CD4-positive, alpha-beta T cell (primary cell): ENCODE measurements at places on chromosomes 13 and 19.

GRCh38 chr19:1189419-1189818 lies 15.4 kb upstream of the SBNO2 start:
- DNase-seq, result no peak

DNA sequence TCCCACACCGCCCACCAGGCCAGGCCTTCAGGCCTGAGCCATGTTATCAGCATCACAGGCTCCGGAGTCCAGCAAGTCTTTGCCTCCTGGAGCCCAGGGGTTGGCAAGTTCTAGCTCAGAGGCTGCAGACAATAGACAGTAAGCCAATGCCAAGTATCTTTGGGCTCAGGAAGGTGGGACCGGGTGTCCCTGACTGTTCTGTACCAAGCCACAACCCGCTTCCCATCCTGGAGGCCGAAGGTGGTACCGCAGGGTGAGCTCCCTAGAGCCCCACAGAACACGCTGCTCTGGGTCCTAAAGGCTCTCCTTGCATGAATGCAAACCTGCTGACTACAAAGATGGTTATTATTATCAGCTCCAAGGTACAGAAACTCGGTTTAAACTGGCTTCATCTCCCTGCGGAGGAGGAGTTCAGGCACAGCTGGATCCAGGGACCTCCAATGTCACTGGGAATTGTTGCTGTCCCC lies 5.5 kb upstream of the FSTL3 start:
- DNase-seq, result no peak

GRCh38 chr13:29845440-29846056 lies 4.9 kb downstream of the UBL3 start:
- no peak for DNase-seq

- DNase-seq, result no peak
Measured at GRCh38 chr19:40692212-40692551, 1.7 kb upstream of the NUMBL start.

- no peak for DNase-seq
Measured at GRCh38 chr19:5439452-5439851, 15.8 kb upstream of the ZNRF4 start.

GRCh38 chr13:100211016-100211710 lies 122.3 kb downstream of the PCCA start:
- no peak for DNase-seq

DNA sequence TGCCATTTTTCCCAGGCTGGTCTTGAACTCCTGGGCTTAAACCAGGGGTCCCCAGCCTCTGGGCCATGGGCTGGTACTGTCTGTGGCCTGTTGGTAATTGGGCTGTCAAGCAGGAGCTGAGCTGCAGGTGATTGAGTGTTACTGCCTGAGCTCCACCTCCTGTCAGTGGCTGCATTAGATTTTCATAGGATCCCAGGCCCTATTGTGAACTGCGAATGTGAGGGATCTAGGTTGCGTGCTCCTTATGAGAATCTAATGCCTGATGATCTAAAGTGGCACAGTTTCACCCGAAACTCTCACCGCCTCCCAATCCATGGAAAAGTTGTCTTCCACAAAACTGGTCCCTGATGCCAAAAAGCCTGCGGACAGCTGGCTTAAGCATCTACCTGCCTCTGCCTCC lies 16.6 kb upstream of the ZNF536 start:
- DNase-seq, result no peak

DNA sequence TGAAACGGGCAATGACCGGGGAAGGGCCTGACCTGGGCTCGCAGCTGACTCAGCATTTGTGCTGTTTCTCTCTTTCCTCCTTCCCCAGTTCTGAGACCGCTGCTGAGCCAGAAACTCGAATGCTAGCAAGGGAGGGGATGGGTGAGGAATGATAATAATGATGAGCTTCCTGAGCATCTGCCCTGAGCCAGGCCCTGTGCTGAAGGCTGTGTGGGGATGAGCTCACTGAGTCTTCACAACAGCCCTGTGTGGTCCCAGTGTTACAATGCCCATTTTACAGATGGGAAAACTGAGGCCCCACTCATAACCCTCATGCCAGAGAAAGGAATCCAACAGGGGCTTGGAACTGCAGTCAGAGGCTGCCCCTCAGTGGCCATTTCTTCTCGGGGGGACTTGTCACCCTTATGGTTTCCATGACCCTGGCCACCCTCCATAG lies 8.1 kb downstream of the SULT2B1 start:
- DNase-seq, result peak; percentile 18

- DNase-seq, result no peak
Measured at GRCh38 chr19:55526216-55527196, 10.4 kb downstream of the SBK2 start.

GRCh38 chr13:72290962-72291681 lies 424.1 kb upstream of the DACH1 start:
- DNase-seq, result no peak

DNA sequence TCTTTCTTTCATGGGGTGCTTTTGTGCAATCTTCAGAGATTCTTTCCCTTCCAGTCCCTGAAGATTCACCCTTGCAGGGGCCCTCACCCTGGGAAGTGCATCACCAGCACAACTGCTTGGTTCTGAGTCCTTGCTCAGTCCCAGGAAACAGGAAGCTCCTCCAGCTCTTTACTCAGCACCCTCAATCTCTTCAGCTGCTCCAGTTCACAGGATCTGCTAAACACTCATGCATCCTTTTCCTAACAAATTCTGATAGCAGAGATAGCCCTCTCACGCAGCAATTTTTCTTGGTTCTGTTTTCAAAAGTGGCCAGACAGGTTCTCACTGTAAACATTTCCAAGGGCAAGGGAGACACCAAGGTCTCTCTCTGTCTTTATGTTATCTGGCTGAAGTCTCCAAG lies 823.1 kb downstream of the LIG4 start:
- no peak for DNase-seq

GRCh38 chr13:30821421-30821820 lies 84.7 kb upstream of the MEDAG start:
- DNase-seq, result no peak

DNA sequence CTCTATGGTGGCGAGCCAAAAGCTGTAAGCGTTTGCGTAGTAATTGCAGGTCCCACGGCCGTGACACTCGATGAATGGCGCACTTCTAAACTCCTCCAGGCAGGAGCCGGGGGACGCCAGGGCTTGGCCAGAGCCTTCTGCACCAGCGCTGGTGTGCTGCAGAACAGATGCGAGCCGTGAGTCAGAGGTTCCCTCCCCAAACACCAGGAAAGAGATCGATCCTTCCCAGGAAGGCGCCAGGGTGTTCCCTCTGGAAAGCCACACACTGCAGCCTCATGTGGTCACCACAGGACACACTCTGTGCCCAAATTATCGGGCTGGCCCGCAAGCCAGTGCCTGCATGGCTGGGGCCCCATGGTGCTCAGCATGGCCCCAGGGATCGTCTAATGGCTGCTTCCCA lies 154.6 kb downstream of the COL4A1 start:
- DNase-seq, result no peak

- no peak for DNase-seq
Measured at GRCh38 chr19:45587873-45588272, 3.3 kb upstream of the OPA3 start.

GRCh38 chr19:13037161-13037560 lies 41.9 kb downstream of the NFIX start:
- no peak for DNase-seq

DNA sequence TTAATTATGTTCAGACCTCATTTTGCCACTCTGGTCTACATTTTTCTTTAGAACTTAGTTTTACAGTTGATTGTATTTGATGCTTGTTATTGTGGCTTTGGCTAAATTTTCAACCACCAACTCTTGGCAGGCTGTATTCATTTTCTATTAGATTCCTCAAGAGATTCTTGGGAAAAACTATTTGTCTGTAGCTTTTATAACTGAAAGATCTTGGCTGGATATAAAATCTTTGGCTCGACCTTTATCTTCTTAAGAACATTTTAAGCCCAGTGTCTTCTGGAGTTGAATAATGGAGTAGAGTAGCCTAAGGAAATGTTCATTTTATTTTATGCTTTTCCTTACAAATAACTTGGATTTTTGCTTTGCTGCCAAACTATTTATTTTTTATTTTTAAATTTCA lies 848.5 kb downstream of the PCDH17 start:
- DNase-seq, result no peak

DNA sequence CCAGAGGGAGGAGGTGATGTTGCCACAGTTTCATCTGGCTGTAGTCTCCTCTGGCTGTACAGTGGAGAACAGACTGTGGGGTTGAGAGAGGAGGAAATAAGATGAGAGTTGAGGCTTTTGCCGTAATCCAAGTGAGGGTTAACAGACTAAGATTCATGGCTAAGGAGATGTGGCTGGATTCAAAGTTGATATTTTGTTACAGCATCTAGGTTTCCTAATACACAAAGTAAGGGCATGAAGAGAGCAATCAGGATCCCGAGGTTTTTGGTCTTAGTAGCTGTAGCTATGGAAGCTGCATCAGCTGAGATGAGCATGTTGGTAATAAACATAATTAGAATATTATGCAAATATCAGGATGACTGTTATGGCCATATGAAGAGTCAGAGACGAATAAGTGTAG lies 1.4 kb downstream of the ZNF776 start:
- DNase-seq, result no peak

- DNase-seq, result no peak
Measured at GRCh38 chr13:105670179-105670990, 865.1 kb downstream of the EFNB2 start.
